Dorsolateral prefrontal cortex (tissue), 122 donors: ENCODE measurements at places on chromosomes 16 and 17. TPM values are rescaled to one million over a fixed set of nuclear protein-coding genes. Genes with fewer than 3 reads are reported as not detected.

The KRT37 gene
- not detected for total RNA-seq

GRCh38 chr16:35713762-35714650, 2254.6 kb downstream of the TP53TG3F start:
- DNase-seq = no peak

DNA sequence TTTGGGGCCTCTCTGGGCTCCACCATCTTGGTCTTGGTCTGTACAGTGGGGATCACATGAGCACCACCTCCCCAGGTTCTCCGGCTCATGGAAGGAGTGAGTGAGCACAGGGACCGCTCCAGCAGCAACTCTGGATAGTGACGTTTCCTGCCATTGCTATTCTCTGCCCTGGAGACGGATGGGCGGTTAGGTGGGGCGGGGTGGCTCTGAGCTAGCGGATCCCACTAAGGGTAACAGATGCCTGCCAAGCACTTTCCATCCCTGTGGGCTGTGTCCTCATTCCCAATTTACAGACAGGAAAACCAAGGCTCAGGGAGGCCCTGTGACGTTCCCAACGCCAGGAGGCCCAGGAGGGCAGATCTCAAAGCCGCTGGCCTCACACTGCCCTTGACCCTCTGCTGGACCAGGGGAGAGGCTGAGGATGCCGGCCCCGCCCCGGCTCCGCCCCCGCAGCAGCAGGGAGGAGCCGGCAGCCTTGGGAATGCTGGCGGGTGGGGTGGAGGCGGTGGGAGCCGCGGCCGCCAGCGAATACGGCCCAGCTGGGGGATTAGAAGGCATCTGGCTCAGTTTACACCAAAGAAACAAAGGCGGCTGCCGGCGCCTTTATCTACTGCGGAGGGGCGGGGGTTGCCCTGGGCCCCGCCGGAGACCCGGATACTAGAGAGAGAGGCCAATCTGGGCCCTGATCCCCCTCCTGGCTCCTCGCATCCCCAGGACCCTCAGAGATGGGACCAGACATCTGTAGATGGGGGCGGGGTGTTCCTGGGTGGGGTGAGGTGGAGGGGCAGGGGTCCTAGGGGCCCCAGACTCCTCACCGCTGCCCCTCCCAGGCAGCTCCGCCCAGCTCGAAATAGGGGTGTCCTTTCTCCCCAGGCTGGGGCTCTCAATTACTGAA, 122.3 kb upstream of the CIBAR2 start:
- DNase-seq = no peak

DNA sequence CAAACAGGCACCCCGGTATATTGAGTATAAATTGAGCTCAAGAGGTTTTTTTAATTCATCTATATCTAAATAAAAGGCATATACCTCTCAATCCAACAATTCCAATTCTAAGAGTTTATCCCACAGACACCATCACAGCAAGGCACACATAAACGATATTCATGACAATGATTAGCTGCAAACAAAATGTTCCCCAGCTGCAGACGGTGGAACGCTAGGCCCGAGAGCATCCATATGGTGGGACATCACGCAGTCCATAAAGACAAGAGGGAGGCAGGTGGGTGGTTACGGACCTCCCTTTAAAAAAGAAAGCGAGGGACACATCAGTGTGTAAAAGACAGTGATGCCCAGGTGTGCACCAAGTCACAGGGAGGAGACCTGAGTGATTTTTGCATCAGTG, 28.1 kb downstream of the MEAK7 start:
- DNase-seq = no peak

DNA sequence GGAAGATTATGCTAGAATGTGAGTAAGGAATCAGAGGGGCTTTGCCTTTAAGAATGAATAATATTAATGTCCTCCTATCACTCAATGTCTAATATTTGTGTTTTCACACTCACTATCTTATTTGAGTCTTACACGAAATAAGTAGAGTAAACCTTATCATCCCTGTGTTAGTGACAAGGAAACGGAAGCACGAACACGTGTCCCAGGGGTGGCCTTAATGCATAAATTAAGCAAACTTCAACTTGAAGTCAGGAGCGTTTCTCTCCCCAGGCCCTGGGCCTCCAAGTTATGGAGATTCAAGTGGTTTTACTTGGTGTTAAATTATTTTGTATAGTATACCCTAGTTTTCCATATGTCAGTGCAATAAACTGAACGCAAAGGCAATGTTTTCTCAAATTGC, 96.0 kb downstream of the WDR59 start:
- DNase-seq = no peak

The SCN4A gene
- total RNA-seq = not detected

DNA sequence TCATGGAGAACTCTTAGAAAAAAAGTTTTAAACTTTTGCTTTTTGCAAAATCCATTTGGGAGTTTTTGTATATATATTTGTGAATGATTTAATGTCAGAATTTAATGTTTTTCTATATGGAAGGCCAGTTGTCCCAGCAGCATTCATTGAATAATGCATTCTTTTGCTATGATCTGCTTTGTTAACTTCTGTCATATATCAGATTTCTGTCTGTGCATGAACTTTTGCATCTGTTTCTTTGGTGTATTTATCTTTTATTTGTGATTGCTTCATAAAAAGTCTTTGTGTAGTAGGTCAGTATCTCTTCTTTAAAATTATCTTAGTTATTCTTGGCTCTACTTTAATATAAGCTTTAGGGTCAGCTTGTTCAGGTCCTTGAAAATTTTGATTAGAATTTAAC, 84.2 kb downstream of the MAP2K4 start:
- no peak for DNase-seq

DNA sequence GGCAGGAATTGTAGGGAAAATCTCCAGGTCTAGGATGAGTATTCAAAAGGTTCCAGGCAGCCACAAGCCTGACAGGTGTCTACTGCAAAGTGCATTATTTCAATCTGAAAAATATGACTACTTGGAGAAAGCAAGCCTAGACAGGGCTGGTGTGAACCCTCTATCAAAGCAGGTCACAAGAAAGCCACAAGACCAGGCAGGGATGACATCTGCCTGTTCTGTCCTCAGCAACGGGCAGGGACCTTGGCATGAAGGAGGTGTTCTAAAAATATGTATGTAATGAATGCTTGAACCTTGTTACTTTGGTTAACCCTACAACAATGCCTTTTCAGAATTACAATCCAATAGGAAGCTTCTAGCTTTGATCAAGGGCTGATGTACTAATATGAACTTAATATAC, 1.2 kb upstream of the COX6A2 start:
- DNase-seq = no peak

- DNase-seq = no peak
Measured at GRCh38 chr17:58246781-58247180, 8.4 kb downstream of the LPO start.

DNA sequence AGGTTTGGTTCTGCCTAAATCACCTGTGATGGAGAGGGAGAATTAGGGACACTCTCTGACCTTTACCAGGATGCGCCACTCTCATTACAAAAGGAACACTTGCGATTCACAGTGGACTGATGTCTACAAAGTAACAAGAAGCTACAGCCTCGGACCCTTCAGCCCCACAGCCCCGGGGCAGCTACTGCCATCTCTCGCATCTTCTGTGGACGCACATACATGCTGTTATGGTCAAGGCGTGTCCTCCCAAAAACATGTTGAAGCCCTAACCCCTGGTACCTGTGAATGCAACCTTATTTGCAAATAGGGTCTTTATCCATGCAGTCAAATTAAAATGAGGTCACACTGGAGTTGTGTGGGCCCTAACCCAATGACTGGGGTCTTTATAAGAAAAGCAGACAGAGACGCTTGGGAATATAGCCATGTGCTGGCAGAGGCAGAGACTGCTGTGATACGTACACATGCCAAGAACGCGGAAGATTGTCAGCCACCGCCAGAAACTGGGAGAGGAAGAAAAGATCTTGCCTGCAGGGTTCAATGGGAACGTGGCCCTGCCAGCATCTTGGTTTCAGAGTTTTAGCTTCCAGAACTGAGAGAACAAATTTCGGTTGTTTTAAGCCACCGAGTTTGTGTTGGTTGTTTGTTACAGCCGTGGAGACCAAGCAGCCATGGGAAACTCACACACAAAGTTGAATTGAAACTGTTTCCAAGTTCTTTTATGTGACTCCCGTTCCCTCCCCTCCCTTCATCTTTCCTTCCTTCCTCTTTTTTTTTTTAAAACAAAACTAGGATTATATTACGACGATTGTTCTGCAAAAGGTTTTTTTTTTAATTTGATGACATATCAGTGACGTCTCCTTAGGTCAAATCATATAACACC, 23.1 kb downstream of the ATP2C2 start:
- DNase-seq = no peak

GRCh38 chr16:84048270-84048669, 5.7 kb upstream of the SLC38A8 start:
- no peak for DNase-seq

The NACA2 gene
- total RNA-seq = not detected

GRCh38 chr17:65290056-65290455, 152.9 kb downstream of the RGS9 start:
- no peak for DNase-seq

The USH1G gene
- not detected for total RNA-seq

- DNase-seq = no peak
Measured at GRCh38 chr16:15435216-15435864, 952 bp downstream of the BMERB1 start.

DNA sequence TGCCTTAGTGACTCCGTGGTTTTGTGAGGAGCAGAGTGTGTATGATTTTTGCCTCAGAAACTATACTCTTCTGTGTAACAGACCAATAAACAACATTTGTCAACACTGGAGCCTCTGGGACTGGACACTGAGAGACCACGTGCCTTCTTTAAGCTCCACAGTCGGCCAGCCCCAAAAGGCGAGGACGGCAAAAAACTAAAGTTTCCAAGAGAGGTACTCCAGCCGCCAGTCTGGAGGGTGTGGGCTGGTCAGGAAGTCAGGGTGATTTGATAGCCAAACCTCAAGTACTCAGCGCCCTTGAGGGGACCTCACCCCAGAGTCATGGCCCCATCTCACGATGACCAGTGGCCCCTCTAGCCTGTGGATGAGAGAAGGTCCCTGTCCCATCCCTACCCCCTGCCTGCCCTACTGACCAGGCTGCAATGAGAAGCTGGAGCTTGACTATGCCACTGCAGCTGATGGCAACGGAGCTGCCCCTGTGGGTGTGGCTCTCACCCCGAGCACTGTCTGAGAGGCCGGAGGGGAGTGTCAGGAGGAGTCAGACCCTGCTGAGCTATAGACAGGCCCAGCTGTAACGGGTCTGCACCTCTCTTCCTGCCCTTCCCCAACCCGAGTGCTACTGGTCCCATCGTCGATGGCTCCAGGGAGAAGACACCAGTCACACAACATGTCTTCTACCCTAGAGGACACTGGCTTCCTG, 19.8 kb downstream of the MNT start:
- DNase-seq = no peak

The ITGA2B gene
- 19.8 TPM for total RNA-seq

The PRDM7 gene
- total RNA-seq = not detected
